ENCODE measurements at places on chromosomes 1 and 21.

GRCh38 chr1:225304996-225305395 lies 122.8 kb downstream of the LBR start:
- no peak for DNase-seq

DNA sequence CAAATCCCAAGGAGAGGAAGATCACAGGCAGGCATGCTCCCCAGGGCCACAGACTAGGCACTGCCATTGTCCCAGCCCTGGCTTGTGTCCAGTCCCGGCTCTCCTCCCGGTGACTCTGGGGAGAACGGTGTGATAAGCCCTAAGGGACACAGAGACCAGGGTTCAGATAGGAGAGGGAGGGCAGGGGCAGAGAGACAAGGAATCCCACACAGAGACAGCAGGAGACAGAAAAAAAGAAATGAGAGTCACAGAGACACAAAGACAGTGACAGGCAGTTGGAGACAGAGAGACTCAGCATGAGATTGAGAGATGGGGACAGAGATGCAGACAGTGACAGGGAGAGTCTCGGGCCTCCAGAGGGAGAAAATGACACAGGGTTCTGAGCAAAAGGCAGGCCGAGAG lies 361 bp downstream of the INSRR start:
- no peak for DNase-seq

DNA sequence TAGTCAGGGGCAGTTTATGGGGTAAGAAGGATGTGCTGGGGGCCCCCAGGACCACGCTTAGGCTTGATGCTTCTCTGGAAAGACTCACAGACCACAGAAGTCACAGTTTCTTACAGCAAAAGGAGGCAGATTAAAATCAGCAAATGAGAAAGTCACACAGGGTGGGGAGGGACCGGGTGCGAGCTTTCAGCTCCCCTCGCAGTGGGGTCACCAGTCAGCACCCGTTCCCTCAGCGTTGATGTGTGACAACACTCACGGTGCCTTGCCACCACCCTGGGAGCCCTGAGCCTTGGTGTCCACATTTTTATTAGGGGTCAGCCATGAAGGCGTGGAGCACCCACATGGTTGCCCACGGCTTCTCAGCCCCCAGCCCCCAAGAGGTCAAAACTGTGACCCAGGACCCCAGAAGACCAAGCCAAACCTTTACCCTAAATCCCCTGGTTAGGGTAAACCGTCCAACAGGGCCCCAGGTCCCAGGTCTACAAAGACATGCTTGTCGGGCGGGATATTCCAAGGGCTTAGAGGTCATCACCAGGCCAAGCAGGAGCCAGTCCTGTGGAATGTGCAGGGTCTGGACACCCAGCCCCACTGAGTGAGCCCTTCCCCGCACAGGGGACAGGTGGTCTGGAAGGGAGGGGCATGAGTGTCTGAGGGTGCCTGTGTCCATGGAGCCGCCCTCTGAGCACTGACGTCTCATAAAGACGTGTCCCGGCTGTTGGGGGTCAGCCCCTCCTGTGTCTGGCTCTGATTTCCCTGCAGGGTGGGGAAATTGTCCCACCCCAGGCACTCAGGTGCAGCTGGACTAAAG lies 64.5 kb upstream of the ABCG1 start:
- no peak for DNase-seq

- DNase-seq = no peak
Observed at GRCh38 chr21:32603131-32603530, 9.0 kb downstream of the CFAP298 start.

GRCh38 chr1:33762962-33763361 lies 100.9 kb upstream of the HMGB4 start:
- no peak for DNase-seq

GRCh38 chr1:234238060-234238459 lies 135.2 kb upstream of the COA6 start:
- no peak for DNase-seq

DNA sequence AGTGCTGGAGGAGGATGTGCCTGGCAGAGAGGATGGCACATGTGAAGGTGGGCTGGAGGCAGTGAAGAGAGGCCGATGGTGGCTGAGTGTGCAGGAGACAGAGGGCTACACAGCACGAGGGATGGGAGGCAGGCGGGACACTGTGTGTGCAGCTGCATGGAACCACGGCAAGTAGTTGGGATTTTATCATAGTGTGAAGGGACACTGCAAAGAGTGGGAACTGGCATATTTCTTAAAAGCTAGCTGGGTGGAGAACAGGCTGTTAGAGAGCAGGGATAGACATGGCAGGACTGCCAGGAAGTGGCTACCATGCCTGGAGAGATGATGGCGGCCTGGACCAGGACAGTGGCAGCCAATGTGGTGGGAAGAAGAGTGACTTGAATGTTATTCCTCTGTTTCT lies 102.4 kb upstream of the TLR5 start:
- DNase-seq = no peak

GRCh38 chr1:188429386-188429785 lies 1600.6 kb downstream of the PLA2G4A start:
- no peak for DNase-seq

GRCh38 chr1:178487070-178487615 lies 9.6 kb downstream of the CLEC20A start:
- no peak for DNase-seq

GRCh38 chr1:23657659-23658275 lies 33.8 kb upstream of the RPL11 start:
- no peak for DNase-seq

GRCh38 chr1:2238361-2239012 lies 10.4 kb downstream of the SKI start:
- DNase-seq = no peak

GRCh38 chr1:151994956-151995355 lies 1.3 kb upstream of the S100A10 start:
- DNase-seq = no peak

GRCh38 chr1:3352952-3353331 lies 101.5 kb upstream of the ARHGEF16 start:
- DNase-seq = no peak
